ENCODE measurements at places on chromosomes 12 and 14.

- DNase-seq = no peak
These were observed 202.6 kb downstream of the CRADD start for GRCh38 chr12:93879476-93880421.

DNA sequence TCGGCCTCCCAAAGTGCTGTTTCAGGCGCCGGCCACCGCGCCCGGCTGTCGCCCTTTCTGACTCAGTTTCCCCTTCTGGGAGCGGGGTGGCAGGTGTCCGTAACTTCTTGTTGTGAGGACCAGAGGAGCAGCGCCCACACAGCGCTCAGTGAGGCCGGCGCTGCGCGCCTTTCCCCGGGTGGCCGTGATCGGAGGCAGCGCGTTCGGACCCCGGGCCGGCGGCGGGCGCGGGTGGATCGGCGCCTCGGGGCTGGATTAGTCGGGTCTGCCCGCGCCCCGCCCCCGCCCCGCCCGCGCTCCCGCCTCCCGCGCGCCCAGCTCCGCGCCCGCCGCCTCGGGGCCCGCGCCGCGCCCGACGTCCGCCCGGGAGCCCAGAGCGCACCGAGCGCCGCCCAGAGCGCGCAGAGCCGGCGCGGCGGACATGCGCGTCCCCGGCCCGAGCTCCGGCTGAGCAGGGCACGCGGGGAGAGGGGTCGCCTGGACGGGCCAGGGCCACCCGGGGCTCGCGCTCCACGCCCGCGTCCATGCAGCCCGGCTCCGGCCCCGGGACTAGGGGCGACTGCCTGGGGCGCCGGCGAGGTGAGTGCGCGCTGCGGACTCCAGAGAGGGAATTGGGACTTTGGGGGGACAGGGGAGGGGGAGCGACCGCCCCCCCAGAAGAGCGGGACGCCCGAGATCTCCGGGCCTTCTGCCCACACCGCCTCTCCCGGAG is 50.6 kb downstream of the LRCOL1 start:
- DNase-seq = peak; percentile 76

GRCh38 chr12:94962670-94963069 is 40.8 kb downstream of the NDUFA12 start:
- DNase-seq = no peak

DNA sequence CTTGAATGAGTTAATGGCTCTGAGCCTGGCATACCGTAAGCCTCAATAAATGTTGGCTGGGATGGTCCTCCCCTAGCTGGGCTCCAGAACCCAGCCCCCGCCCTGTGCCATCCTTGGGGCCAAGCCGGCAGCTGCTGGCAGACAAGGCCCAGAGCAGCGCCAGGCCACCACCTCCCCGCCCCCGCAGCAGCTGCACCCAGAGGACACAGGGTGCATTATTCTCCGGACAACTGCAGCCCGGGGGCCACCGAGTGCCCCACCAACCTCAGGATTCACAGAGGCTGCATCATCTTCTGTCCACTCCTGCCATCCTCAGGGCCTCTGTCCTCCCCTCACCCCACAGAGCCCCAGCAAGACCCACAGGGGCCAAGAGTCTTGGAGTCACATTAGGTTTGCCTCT is 92.7 kb downstream of the NCOR2 start:
- DNase-seq = no peak

DNA sequence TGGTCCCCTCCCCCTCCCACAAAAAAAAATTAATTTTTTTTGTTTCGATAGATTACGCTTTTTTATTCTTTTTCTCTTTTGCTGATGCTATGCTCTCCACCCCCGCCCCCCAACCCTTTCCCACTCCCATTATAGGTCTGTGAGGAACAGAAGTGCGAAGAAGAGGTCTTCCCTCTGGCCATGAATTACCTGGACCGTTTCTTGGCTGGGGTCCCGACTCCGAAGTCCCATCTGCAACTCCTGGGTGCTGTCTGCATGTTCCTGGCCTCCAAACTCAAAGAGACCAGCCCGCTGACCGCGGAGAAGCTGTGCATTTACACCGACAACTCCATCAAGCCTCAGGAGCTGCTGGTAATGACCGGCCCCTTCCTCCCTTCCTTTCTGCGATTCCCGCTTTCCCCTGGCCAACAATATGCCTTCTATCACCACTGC is 2.3 kb downstream of the CCND2 start:
- DNase-seq = no peak

DNA sequence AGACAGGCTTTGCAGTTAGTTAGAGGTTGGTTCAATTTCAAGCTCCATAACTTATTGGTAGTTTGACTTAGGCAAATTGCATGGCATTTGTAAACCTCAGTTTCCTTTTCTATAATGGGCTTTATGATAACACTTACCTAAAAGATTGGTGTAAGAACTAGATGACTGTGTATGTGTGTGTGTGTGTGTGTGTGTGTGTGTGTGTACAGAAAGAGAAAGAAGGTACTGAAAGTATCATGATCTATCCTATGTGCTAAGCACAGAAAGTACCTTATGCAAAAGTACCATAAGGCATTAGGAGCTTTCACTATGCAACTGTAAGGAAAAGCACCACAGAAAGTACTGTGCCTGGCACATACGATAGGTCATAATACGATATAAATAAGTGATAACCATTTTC is 304.3 kb upstream of the KITLG start:
- no peak for DNase-seq

- no peak for DNase-seq
These were observed 362.1 kb downstream of the GALC start for GRCh38 chr14:87630846-87631245.

DNA sequence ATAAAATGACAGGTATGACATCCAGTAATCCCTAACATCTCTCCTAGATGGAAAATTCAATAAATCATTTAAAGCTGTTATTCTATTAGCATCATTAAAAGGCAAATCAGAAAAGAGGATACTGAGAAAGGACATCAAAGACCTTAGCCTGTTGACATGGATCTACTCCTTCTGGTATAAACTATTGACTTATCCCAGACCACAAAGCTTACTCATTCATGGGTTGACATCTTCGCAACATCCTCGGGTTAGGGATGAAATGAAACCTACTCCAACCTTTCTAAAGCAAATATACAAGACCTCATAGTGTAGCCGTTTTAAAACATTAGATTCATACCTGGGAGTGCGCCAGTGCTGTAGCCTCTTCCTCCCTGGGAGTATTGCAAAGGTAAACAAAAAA is 191.5 kb upstream of the BTG1 start:
- no peak for DNase-seq

GRCh38 chr12:38157274-38157932 is 159.2 kb upstream of the ALG10B start:
- DNase-seq = no peak

- peak; percentile 43 for DNase-seq
These were observed 32.5 kb downstream of the FBXO34 start for GRCh38 chr14:55303691-55304145.

DNA sequence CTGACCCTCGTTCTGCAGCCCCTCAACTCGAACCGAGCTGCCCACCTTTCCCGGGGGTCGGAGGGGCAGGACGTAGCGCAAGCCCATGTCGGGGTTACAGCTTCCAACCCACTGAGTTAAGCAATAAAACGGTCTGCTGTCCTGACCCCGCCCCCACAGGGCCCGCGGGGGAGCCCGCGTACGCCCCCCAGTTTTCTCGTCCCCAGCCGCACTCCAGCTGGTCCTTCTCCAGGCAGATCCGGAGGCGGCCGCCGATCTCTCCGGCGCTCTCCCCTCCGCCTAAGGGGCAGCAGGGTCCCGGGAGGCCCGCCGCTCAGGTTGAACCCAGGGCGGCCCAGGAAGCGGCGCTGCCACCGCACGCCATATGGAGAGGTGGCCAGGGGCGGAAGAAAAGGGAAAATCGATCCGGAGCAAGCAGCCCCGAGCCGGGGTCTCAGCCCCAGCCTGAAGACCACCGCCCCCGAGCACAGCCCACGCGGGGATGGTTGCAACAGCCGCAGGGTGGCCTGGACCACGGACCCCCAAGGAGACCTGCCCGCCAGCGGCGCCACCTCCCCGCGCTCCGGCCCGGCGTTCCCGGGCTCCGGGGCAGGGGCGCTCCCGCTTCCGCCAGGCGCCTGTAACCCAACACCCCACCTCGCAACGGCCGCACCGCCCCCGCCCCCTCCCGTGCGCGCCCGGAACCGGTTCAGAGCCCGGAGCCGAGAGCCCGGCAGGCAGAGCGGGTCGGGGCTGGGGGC is 760 bp downstream of the ACTN1 start:
- DNase-seq = peak; percentile 52

DNA sequence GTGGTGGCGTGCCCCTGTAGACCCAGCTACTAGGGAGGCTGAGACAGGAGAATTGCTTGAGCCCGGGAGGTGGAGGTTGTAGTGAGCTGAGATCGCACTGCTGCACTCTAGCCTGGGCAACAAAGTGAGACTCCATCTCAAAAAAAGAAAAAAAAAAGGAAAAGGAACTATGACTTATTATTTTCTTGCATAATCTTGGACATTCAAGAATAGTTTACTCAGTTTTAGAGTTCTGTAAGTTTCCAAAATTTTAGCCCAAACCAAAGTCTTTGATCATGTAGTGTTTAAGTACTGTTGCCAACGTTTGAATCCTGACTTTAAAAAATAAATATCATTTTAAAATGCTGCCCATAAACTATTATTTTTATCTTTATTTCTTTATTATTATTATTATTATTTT is 6.2 kb downstream of the PSMA6 start:
- no peak for DNase-seq

DNA sequence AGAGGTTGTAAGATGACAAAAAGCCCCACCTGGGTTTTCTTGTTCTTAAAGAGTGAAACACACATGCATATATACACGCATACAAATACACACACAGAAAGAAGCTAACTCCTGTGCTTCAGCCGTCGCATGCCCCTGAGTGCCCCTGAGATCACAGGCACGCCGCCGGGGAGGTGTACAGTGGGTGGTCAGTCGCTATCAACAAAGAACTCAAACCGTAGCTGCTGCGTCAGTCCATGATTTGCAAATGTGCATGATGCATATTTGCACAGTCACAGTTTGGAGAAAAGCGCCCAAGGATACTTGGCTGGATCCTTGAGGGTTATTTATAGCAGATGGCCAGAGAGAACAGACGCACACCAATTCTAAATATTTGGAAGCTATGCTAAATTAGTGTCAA is 206.9 kb downstream of the TMEM132D start:
- DNase-seq = no peak

GRCh38 chr12:113641426-113642030 is 169.9 kb upstream of the LHX5 start:
- no peak for DNase-seq

- peak; percentile 38 for DNase-seq
These were observed 5.4 kb downstream of the CDKN1B start for GRCh38 chr12:12722435-12723148.

GRCh38 chr12:59115526-59115925 is 195.2 kb upstream of the LRIG3 start:
- DNase-seq = no peak

DNA sequence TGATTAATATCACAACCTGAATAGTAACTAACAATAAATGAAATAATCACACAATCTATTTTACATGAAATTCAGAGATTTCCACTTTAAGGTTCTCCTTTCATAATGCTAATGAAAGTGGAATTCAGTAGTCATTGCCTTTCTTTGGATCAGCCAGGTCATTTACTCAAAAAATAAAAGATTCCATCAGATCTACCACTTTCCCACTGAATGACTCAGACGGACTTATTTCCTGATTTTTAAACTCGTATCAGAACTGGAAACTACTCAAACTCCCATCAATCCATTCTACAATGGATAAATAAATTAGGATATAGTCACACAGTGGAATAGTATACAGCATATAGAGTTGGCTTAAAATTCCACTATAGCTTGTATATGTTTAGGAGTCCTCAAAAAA is 237.1 kb downstream of the MED13L start:
- DNase-seq = no peak

- peak; percentile 50 for DNase-seq
These were observed 24.3 kb downstream of the UBR7 start for GRCh38 chr14:93231129-93231979.

DNA sequence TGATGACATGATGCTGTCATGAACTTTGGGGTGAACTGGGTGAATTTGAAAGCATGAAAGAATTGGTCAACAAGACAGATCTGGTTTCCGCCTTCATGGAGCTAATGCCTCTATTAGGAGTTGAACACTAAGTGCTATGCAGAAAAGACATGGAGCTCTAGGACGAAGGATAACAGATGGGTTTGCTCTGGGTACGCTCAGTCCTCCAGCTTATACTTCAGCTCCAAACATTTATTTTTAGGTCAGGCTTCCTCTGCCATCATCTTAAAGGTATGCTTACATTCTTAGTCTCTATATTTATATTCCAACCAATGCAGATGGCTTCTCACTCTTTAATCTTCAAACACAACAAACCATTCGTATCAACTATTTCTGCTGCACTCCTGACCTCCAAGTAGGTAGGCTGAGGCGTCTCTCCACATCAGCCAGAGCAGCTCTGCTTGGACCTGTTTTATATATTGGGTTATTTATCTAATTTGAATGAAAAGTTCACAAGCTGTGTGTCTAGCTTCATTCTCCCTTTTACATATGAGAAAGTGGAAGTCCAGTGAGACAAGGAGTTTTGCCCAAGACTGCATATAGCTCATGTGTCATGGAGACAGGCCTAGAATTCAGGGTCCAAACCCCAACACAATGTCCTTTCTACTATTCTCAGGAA is 226.3 kb downstream of the SPTSSA start:
- DNase-seq = no peak

DNA sequence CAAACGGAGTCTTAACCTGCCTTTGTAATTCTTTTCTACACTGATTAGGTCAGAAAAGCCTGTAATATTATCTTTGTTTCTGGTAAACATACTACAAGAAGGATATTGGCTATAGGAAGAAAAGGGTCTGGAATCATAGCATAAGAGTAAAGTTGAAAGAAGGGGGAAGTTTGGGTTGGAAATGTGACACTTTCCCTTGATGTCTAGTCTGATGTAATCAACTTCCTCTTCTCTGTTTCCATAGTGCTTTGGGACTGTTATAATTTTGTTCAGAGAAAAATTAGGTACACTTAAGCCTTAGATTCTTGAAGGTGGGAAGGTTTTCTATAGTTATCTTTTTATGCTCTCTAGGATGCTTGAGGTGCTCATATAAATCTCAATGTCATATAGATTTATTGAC is 322.2 kb downstream of the AEBP2 start:
- no peak for DNase-seq

Measured in epithelial cell of esophagus (primary cell).